GM04504 (cell line): ENCODE measurements at places on chromosomes 4 and X.

GRCh38 chr4:83947125-83947829 is 411.4 kb downstream of the GPAT3 start:
- DNase-seq, result no peak

GRCh38 chrX:140572724-140573123 is 67.9 kb upstream of the SOX3 start:
- DNase-seq, result no peak

DNA sequence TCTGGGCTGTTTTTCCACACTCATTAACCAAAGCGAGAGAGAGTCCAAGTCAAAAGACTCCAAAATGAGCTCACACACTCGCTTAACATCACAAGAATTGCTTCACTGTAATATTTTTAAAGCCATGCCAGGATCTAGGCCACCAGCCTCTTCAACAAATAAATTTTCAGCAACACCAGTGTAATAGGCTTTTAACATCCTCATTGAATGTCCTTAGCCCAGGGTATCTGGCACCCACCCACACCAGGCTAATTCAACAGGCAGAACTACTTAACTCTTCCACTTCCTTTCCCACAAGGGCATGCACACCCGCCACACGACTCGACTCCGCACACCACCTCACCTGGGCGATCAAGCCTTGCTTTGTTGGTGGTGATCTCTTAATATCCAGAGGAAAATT is 34.2 kb downstream of the FAT1 start:
- no peak for DNase-seq

DNA sequence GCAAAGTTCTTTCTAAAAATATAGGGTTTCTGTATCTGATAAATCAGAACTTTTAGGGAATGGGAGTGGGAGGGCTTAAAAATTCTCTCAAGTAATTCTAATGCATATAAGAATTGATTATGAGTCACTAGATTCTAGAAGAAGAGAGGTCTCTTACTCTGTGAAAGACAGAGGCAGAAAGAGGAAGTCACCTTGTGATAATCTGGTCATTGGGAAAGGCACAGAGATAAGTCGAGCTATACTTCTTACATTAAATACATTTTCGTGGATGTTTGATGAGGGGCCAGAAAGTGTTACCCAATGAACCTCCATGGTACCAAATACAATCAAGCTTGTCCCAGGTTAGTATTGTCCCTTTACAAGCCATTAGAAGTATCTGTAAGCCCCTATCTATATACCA is 134.4 kb downstream of the MAD2L1 start:
- DNase-seq, result no peak

DNA sequence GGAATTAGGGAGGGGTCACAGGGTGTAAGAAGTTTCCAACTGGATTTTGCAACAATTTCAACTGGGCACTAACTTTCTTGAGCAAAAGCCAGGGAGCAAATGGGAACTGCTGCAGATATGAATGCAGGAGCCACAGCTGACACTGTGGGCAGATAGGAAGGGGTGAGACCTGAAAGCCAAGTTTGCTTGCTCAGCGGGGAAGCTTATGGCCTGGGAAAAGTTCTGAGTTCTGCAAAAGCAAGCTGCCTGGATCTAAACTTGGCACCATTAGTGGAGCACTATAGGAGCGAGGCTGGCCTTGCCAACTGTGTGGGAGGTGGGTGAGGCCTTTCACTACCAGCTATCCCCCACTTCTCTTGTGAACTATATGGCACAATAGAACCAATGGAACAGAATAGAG is 11.1 kb downstream of the CYSLTR1 start:
- no peak for DNase-seq

DNA sequence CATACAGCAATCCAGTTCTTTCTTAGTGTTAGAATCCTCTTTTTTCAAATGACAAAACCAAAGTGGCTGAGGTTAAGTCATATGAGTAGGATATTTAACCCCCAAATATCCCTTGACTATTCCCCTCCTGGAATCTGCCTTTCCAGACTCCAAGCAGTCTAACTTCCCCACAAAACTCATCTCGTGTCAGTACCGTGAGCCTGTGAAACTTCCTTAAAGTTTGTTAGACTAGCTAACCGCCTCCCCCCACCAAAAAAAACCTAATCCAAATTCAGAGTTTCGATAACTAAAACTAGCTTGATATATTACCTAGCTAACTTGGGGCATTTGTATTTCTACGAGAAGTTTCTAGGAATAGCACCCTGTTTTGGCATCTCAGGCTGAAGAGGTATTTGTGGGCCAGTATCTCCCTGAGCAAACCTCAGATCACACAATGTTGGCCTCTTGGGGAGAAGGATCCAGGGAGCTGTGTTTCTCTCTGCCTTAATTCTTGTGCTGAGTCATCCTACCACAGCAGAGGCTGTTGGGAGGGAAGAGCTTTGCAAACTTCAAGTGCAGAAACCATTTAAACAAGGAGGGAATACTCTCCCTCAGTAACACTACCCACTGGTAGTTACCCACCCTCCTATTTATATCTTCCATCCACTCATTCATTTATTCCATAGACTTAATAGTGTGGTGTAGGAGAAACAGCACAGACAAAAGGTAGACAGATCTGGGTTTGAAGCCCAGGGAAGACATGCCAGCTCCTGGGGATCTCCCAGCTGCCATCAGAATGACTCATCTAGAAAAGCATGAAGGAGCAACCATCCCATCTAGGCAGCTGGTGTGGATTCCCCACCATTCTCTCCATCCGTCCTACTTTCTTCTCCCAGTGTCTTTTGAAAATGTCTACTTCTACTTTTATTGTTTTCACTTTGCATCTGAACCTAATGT is 39.3 kb upstream of the TXK start:
- peak; percentile 52 for DNase-seq

GRCh38 chrX:118536687-118537461 is 41.3 kb downstream of the DOCK11 start:
- no peak for DNase-seq

GRCh38 chrX:100409610-100410590 is at the start of gene PCDH19:
Gene PCDH19 (minus strand): TSS chrX:100410273. CDS start chrX:100408597, 1,676 bp downstream.
- DNase-seq, result peak; percentile 17

- DNase-seq, result no peak
These were observed 23.0 kb upstream of the UGT2B15 start for GRCh38 chr4:68693325-68694075.

GRCh38 chrX:49756692-49757091 is 60.9 kb upstream of the PAGE1 start:
- DNase-seq, result no peak

DNA sequence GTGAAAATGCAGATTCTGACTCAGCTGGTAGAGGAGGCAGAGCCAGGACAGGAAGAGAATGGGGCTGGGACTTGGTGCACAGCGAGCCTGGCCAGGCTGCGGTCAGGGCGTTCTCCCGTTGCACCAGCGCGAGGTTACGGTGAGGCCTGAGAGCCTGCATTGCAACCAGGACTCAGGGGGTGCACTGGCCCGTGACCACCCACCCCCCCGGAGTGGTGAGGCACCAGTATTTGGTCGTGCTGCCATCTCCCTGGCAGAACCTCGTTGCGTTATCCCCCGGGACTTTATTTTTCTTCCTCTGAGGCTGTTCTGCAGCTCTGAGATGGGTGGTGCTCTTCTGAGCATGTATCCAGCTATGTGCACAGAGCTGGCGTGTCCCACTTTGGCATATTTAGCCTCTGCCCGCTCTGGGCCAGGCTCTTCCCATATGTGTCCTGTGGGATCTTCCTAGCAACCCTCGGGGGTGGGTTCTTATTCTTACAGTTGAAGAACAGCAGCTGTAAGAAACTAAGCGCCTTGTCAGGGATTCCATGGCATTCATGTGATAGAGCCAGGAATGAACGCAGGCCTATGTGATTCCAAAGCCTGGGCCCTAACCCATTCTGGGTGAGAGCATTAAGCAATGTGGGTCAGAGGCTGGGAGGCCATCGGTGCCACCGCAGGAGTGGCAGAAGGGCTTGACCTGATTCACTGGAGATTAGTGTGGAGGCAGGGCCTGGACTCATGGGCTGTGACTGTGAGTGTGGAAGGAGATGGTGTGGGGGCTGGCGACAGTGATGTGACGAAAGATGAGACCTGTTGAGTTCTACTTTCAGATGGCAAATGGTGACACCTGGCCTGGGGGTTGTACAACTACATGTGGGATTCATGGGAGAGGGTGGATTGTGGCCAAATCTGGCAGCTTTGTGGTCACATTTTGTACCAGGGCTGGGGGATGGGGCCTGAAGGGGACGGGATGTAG is 3.1 kb downstream of the TADA2B start:
- no peak for DNase-seq

DNA sequence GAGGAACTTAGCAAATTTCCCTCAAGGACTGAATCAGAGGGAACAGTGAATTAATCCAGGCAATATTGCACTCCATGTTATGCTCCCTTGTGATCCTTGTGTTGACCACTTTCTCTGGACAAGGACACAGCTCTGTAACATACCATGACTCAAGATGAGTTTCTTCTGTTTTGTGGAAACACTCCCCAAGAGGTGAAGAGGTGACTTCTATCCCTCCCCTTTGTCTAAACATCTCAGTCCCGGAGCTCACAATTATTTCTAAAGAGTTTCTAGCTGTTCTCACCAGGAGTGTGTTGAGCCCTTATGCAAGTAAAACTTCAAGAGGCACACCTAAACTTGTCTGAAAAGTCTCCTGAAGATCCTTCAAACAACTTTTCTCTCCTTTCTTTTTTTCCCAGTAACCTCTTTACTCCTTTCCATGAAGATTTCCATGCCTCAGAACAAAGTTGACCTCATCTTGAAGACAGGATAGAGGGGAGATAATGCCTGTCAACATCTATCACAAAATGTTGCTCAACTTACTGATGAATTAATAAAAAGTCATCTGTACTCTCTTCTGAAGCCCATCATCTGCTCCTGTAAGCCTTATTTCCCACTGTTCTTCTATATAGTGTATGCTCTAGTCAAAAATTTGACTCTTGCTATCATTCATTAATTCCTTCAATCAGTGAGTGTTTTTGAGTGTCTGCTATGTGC is 429.1 kb downstream of the SPRY1 start:
- no peak for DNase-seq

GRCh38 chrX:134933248-134933647 is 57.5 kb upstream of the SMIM10 start:
- DNase-seq, result no peak

DNA sequence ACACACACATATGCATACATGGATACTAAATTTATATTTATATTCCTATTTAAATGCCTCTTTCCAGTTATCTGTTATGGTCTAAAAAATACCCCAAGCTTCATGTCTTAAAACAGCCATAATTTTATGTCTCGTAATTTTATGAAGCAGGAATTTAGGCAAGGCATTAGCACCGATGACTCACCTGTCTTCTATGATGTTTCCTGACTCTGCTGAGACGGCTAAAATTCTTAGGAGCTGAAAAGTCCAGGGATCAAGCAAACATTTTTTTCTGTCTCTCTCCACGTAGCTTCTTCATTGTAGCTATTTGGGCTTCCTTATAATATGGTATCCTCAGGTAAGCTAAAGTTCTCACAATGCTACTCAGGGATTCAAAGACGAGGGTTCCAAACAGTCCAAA is 930.3 kb downstream of the STIM2 start:
- DNase-seq, result no peak

DNA sequence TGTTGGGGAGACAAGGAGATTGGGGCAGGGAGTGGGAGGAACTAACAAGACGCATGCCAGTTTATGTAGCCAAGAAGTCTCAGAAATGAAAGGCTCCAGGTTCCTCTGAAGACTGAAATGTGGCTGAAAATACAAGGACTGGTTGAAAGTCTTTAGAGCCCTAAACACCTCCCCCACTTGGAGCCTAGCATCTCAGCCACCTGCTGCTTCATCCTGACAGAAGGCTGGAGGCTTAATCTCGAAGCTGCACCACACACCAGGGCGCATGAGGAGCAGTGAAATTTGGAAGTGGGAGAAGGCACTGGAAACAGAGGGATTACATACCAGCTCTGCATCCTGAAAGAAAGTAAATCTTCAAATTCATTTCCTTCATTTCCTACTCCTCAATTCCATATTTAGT is 160.7 kb upstream of the FTHL17 start:
- DNase-seq, result no peak

DNA sequence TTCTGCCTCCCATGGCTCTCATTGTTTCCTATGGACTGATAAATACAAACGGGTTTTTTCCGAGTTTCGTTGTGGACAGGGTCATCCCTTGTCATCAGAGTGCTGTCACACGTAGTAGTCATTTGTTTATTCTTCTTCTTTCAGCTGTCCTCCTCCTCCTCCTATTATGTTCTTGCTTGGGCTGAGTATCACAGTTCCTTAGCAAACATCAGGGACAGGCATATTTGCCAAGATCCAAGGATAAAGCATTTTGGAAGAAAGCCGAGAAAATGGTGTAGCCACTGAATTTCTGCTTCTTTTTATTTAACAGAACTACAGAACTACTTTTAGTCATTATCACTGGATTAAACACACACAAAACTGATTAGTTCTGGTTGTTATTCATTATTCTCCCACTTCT is 167.9 kb downstream of the MAML3 start:
- no peak for DNase-seq
